ENCODE measurements at places on chromosomes 11 and 22. TPM values are rescaled to one million over a fixed set of nuclear protein-coding genes. Genes with fewer than 3 reads are reported as not detected.

Gene SVIP
- 42.4 TPM for total RNA-seq

GRCh38 chr11:15901054-15901453 is 455.3 kb downstream of the SOX6 start:
- no peak overlapping the region for H3K27ac ChIP-seq
- DNase-seq = no peak
- no peak overlapping the region for H3K4me3 ChIP-seq
- no peaks in the 10 kb centered on the region for H3K4me1 ChIP-seq
- H3K36me3 ChIP-seq = no peaks in the 10 kb centered on the region
- peaks cover 2% of the 10 kb centered on the region for H3K27me3 ChIP-seq

DNA sequence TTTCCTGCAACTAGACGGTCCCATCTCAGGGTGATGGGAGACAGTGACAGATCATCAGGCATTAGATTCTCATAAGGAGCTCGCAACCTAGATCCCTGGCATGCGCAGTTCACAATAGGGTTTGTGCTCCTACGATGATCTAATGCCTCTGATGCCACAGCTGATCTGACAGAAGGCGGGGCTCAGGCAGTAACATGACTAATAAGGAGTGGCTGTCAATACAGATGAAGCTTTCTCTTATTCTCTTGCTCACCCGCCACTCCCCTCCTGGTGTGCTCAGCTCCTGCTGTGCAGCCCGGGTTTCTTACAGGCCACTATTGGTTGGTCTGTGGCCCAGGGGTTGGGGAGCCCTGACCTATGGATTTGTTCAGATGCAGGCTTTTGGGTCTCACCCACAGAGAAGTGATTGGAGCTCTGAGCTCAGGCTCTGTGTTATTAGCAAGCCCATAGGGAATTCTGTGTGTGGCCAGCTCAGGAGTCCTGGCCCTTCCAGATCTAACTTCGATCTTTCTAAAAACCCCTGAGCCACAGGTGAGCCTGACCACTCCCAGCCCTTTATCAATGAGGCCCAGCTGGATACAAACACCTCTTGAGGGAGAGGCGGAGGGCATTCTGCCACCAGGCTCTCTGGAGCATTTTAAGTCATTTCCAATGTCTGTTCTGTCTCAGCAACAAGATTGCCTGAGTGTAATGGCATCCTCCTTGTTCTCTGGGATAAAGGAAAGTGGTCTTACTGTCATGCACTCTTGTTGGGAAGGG is 351.8 kb downstream of the BUD13 start:
- DNase-seq = no peak
- no peaks in the 10 kb centered on the region for H3K36me3 ChIP-seq

Gene IL17REL
- not detected for total RNA-seq

GRCh38 chr11:64251753-64252002 is 348 bp downstream of the PLCB3 start:
- no peak for DNase-seq
- peak overlapping the region; percentile 94 for H3K4me3 ChIP-seq

DNA sequence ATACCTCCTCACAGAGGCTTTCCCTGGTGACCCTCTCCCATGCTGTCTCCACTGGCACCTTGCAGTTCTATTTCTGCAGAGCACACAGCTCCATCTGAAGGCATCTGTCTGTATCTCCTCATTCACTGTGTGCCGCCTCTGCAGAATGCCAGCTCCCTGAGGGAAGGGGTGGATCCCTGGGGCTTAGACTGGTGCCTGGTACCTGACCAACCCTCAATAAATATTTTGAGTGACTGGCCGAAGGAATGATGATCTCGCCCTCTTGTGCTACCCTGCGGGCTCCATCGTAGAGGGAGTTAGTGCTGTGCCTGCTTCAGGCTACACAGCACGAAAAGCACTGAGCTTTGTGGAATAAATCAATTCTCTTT is 1.6 kb downstream of the CBX7 start:
- peaks cover 20% of the 10 kb centered on the region for H3K27me3 ChIP-seq
- DNase-seq = peak; percentile 30
- H3K4me1 ChIP-seq = peaks cover 14% of the 10 kb centered on the region
- H3K4me3 ChIP-seq = peak overlapping the region; percentile 66
- H3K27ac ChIP-seq = peak overlapping the region; percentile 33

DNA sequence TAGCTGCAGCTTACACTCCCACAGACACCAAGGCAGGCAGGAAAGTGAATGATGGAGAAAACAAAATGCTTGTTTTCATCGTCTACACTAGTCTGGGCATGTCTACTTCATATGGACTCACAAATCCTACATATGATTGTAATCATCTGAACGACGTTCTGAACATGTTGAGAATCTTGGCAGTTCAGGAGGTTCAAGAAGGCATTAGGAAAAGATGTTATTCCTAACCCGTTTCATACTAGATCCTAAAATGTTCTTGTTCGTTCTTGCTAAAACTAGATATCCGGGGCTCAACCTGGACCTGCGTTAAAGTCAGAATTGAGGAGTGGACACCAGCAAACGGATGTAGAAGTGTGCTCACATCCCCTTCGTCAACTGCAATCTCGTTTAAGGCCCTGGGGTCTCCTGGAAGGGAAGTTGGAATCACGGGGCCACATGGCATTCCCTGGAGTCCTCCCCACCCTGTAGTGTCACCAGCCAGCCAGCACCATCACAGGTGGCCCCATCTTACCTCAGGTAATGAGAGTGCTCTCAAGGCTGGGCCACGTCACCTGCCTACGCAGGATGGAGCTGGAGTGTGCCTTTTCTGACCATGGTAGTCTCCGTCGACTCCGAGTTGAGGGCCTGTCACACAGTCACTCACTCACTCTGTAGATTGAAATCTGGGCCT is 37.3 kb downstream of the C11orf58 start:
- H3K36me3 ChIP-seq = no peaks in the 10 kb centered on the region
- no peak overlapping the region for H3K4me3 ChIP-seq
- H3K4me1 ChIP-seq = no peaks in the 10 kb centered on the region

- peaks cover 5% of the 10 kb centered on the region for H3K4me1 ChIP-seq
- H3K4me3 ChIP-seq = no peak overlapping the region
- DNase-seq = no peak
- H3K36me3 ChIP-seq = no peaks in the 10 kb centered on the region
These were observed 2.1 kb upstream of the APOA5 start for GRCh38 chr11:116793772-116794097.

DNA sequence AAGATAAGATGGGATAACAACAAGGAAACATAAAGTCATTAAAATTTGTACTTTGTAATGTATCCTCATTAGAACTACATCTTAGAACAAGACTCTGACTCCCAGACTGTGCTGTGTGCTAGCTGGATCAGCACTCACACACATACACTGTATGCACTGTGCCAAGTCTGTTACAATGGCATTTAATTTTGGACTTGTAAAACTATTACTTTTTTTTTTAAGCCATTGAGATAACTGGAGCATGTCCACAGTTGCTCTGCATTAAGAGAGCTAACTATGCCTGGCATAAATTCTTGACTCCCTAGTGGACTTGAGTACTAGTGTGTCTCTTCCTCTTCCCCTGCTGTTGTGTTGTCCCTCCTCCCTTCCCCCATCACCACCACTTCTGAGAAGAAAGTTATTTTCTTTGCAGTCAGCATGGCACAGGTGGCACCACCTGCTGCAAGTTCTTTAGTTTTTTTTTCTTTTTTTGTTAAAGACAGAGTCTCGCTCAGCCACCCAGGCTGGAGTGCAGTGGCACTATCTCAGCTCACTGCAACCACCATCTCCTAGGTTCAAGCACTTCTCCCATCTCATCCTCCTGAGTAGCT is 268.6 kb downstream of the TMEM135 start:
- no peak overlapping the region for H3K27ac ChIP-seq
- no peak for DNase-seq
- H3K36me3 ChIP-seq = peaks cover 4% of the 10 kb centered on the region
- peaks cover 3% of the 10 kb centered on the region for H3K4me1 ChIP-seq
- H3K27me3 ChIP-seq = no peaks in the 10 kb centered on the region

GRCh38 chr11:7543302-7543701 is 29.5 kb downstream of the PPFIBP2 start:
- peaks cover 28% of the 10 kb centered on the region for H3K4me1 ChIP-seq
- H3K27ac ChIP-seq = no peak overlapping the region
- DNase-seq = no peak
- no peaks in the 10 kb centered on the region for H3K27me3 ChIP-seq

DNA sequence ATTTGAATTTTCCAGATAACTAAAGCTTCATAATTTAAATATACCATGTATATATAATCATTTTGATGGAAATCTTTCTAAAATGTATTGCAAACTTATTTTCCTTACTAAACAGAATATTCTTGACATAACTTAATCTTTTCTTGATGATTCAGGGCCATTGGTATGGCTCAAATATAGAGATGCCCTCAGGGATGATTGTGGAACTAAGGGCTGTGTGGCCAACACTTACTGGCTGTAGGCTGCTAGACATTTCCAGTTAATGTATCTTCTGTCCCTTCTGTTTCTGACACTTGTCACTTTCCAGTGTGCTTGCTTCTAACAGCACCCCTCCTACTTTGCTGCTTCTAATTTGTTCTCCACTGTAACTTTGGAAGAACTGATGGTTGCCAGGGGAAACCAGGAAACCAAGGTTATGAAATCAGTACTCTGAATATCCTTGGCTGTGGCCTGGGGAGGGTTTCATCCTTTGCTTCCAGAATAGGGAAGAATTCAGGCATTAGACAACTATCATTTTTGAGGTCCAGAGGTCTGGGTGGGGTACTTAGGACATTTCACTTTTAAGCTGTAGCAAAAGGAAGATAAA is 697.2 kb downstream of the ETS1 start:
- H3K36me3 ChIP-seq = no peaks in the 10 kb centered on the region
- H3K4me3 ChIP-seq = no peak overlapping the region
- H3K27ac ChIP-seq = no peak overlapping the region
- peaks cover 5% of the 10 kb centered on the region for H3K27me3 ChIP-seq
- H3K4me1 ChIP-seq = no peaks in the 10 kb centered on the region

DNA sequence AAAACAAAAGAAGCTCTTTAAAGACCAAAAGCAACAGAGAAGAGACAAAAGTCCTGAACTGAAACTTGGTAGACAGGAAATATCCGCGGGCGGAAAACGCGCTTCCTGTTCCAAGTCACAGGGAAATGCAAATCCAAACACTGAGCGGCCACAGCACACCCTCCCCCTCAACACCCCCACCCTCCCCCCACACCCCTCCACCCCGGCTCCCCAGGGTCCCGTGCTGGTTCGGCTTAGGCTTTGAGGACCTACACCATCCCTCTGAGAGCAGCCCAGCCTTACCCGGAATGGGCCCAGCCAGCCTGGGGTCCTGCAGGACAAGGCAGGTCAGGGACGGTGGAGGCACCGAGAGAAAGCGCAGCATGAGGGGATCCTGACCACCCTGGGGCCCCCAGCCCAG is 160.4 kb downstream of the BRD1 start:
- no peak for DNase-seq
- H3K36me3 ChIP-seq = no peaks in the 10 kb centered on the region
- H3K27ac ChIP-seq = peak overlapping the region; percentile 82
- H3K4me1 ChIP-seq = peaks cover 17% of the 10 kb centered on the region

- peaks cover 21% of the 10 kb centered on the region for H3K4me1 ChIP-seq
- no peak for DNase-seq
- peak overlapping the region; percentile 92 for H3K27ac ChIP-seq
- peaks cover 4% of the 10 kb centered on the region for H3K36me3 ChIP-seq
- peaks cover 5% of the 10 kb centered on the region for H3K27me3 ChIP-seq
- H3K4me3 ChIP-seq = peak overlapping the region; percentile 89
These were observed 5.2 kb downstream of the TMEM134 start for GRCh38 chr11:67463680-67464410.

DNA sequence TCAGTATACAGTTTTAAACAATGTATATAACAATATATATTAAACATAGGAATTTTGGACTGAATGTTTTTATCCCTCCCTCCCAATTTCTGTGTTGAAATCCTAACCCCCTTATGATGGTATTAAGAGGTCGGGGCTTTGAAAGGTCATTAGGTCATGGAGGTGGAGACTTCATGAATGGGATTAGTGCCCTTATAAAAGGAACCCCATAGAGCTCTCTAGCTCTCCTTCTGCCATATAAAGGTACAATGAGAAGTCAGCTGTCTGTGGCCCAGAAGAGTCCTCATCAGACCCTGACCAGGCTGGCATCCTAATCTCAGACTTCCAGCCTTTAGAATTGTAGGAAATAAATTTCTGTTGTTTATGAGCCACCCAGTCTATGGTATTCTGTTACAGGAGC is 6.5 kb downstream of the NNMT start:
- H3K36me3 ChIP-seq = no peaks in the 10 kb centered on the region
- H3K27me3 ChIP-seq = peaks cover 28% of the 10 kb centered on the region
- peaks cover 3% of the 10 kb centered on the region for H3K4me1 ChIP-seq

Gene ADORA2A
- 29.1 TPM for total RNA-seq

GRCh38 chr11:44954051-44954906 is 3.6 kb upstream of the TP53I11 start:
- peaks cover 10% of the 10 kb centered on the region for H3K4me1 ChIP-seq
- no peak for DNase-seq
- H3K27ac ChIP-seq = peak overlapping the region; percentile 32
- H3K27me3 ChIP-seq = peaks cover 13% of the 10 kb centered on the region
- no peaks in the 10 kb centered on the region for H3K36me3 ChIP-seq

DNA sequence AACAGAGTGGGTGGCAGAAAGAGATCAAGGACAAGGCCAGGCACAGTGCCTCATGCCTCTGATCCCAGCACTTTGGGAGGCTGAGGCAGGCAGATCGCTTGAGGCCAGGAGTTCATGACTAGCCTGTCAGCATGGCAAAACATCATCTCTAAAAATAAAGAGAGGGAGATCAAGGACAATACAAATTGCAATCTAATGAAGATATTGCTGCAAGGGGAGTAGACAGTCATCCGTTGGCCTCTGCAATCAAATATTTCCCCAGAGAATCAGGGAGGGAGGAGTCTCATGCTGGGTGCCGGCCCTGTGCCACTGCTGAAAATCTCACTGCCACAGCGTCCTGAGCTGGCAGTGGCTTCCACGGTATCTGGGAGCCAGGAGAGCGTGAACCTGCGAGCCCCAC is 19.4 kb upstream of the IL17RA start:
- peaks cover 4% of the 10 kb centered on the region for H3K4me1 ChIP-seq
- no peak overlapping the region for H3K27ac ChIP-seq
- H3K27me3 ChIP-seq = peaks cover 6% of the 10 kb centered on the region
- no peak for DNase-seq
- no peaks in the 10 kb centered on the region for H3K36me3 ChIP-seq

GRCh38 chr11:68194675-68195294 is 18.3 kb downstream of the KMT5B start:
- no peak overlapping the region for H3K27ac ChIP-seq
- DNase-seq = no peak
- peaks cover 3% of the 10 kb centered on the region for H3K36me3 ChIP-seq
- H3K4me1 ChIP-seq = peaks cover 16% of the 10 kb centered on the region

DNA sequence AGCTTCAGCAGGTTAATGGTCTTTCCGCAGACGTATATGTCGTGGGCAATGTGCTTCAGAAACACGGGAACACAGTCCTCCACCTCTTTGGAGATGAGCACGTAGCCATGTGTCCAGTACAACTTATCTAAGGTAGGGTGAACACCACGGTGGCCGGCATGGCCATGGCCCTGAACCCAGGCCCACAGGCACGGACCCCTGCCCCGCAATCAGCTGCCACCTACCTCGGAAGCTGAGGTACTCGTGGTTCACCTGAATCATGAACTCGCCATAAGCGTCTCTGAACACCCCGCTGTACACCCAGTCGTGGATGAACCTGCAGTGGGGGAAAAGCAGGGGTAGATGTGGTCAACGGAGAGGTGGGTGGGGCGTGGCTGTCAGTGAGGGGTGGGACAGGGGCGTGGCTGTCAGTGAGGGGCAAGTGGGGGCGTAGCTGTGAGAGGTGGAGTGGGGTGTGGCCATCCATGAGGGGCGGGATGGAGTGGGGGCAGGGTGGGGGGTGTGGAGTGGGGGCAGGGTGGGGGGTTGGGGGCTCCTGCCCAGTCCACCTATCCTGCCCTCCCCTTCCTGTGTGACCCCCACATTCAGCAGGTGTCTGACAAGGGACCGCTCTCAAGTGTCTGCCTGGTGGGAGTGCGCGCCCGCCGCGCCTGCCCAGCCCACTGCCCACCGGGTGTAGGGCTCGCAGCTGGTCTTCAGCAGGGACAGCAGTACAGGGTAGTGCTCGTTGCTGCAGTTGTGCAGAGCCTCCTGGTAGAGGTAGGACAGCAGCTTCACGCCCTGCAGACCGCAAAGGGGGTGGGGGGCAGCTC is 18.6 kb downstream of the TUBGCP6 start:
- H3K4me3 ChIP-seq = no peak overlapping the region
- H3K36me3 ChIP-seq = peaks cover 6% of the 10 kb centered on the region
- no peaks in the 10 kb centered on the region for H3K4me1 ChIP-seq
